Psoas muscle (tissue), 8 donors: ENCODE measurements at places on chromosomes 12 and 14. TPM values are rescaled to one million over a fixed set of nuclear protein-coding genes. Genes with fewer than 3 reads are reported as not detected.
A peak's percentile ranks its signal among the peaks of the same experiment; 100 is the strongest.

DNA sequence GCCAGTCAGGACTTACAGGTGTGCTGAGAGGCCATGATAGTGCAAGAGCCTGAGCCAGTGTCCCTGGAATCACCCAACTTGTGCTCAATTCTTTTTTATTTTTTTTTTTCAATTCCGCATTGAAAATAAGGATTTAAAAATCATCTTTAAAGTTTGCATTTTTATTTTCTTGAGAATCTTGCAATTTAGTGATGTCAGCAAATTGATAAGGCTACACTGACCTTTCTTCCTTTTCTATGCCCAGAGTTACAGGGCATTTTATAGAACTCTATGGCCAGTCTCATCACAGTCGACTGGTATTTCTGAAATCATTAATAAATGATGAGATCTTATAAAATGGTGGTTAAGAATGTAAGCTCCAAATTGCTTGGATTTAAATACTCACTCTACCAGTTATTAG is 63.3 kb upstream of the PRKD1 start:
- no peaks in the 10 kb centered on the region for H3K4me1 ChIP-seq
- no peak overlapping the region for H3K4me3 ChIP-seq
- H3K36me3 ChIP-seq, result no peaks in the 10 kb centered on the region
- DNase-seq, result no peak
- H3K27me3 ChIP-seq, result no peaks in the 10 kb centered on the region
- H3K27ac ChIP-seq, result no peak overlapping the region

DNA sequence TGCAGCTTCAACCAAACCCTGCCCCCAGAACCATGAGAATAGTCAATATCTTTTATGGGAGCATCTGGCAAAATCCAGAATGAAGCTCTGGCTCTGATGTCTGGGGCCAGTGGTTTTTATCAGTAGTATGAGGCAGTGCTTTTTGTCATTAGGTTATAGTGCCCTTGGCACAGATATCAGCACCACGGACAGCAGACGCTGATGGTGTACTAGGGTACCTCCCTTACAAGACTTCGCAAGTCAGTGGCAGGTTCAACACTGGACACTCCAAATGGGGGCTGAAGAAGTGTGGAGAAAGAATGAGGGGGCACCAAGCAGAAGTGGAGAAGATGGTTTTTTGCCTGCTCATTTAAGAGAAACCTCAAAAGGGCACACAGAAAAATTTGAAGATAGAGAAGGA is 68.2 kb upstream of the E2F7 start:
- no peak overlapping the region for H3K4me3 ChIP-seq
- no peaks in the 10 kb centered on the region for H3K4me1 ChIP-seq
- H3K27me3 ChIP-seq, result no peaks in the 10 kb centered on the region
- no peaks in the 10 kb centered on the region for H3K36me3 ChIP-seq

GRCh38 chr12:3698218-3698974 is 54.5 kb downstream of the CRACR2A start:
- H3K4me3 ChIP-seq, result no peak overlapping the region
- peak overlapping the region; percentile 91 for H3K27ac ChIP-seq
- no peak for DNase-seq

DNA sequence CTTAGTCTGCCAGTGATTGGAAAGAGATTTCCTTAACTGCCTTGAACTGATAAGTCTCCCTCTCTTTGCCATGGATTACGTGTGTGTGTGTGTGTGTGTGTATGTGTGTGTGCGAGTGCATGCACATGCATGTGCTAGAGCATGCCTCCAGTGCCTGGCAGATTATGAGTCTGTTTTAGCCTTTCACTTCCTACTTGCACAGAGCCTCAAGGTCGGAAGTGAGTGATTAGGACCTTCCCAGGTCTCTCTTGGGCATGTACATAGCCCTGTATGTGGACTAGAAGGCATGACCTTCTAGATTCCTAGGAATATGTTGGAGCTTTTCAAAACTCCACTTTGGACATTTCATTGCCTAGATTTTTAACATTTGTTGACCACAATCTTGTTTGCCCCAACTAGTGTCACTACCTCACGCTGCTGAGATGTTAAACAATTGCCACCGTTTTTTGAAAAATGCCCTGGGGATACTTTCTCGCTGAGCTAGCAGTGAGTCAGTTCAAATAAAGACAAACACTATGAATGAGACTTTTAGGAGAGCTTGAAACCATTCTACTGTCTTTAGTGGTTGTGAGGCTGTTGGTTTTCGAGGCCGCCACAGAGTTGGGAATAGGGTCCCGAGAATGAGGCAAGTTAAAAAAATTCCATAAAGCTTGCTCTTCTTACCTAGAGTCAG is 28.2 kb downstream of the KIAA0586 start:
- no peak for DNase-seq
- H3K4me3 ChIP-seq, result no peak overlapping the region
- H3K4me1 ChIP-seq, result no peaks in the 10 kb centered on the region
- peaks cover 92% of the 10 kb centered on the region for H3K36me3 ChIP-seq
- no peak overlapping the region for H3K27ac ChIP-seq
- H3K27me3 ChIP-seq, result no peaks in the 10 kb centered on the region

DNA sequence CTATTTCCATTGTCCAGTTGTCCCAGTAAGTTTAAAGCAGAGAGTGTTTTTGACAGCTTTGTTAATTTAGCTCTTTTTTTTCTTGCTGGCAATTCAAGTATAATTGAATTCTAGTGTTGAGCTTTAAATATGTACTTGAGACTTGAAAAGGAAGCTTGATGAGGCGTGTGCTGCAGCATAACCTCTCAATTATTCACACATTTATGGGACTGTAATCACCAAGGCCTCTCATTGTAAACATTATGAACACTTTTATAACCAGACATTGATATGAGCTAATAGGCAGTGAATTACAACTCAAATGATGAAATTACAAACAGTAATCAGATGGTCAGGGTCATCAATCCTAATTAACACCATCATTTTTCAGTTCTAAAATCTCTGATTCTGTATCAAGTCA is 378.0 kb upstream of the DDHD1 start:
- H3K4me1 ChIP-seq, result no peaks in the 10 kb centered on the region
- no peaks in the 10 kb centered on the region for H3K36me3 ChIP-seq
- H3K4me3 ChIP-seq, result no peak overlapping the region

DNA sequence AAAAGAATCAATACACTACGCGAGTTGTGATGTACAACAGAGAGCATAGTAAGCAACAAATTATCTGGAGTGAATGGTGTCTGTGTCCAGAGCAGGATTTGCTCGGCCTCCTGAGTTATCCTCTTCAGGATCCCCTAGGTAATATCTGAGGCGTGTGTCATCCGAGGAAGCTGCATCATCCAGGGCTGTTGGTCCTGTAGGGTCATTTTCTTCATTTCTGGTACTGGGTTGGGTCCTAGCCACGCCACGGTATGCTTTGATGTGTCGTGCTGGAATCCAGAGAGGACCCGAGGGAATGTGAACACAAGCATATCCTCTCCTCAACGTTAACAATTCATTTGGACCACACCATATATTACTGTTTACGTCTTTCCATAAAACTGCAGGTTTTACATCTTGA is 19.0 kb upstream of the CLEC4E start:
- H3K36me3 ChIP-seq, result no peaks in the 10 kb centered on the region
- no peaks in the 10 kb centered on the region for H3K27me3 ChIP-seq
- H3K4me1 ChIP-seq, result no peaks in the 10 kb centered on the region
- no peak overlapping the region for H3K4me3 ChIP-seq
- DNase-seq, result no peak

GRCh38 chr14:55589171-55589570 is 9.2 kb downstream of the KTN1 start:
- peak overlapping the region; percentile 99 for H3K27ac ChIP-seq
- no peak for DNase-seq
- H3K4me1 ChIP-seq, result peaks cover 97% of the 10 kb centered on the region

- no peak overlapping the region for H3K4me3 ChIP-seq
- no peak for DNase-seq
- H3K27ac ChIP-seq, result peak overlapping the region; percentile 83
- no peaks in the 10 kb centered on the region for H3K36me3 ChIP-seq
- H3K4me1 ChIP-seq, result peaks cover 28% of the 10 kb centered on the region
These were observed 132.8 kb upstream of the HIF1A start for GRCh38 chr14:61562321-61563161.

DNA sequence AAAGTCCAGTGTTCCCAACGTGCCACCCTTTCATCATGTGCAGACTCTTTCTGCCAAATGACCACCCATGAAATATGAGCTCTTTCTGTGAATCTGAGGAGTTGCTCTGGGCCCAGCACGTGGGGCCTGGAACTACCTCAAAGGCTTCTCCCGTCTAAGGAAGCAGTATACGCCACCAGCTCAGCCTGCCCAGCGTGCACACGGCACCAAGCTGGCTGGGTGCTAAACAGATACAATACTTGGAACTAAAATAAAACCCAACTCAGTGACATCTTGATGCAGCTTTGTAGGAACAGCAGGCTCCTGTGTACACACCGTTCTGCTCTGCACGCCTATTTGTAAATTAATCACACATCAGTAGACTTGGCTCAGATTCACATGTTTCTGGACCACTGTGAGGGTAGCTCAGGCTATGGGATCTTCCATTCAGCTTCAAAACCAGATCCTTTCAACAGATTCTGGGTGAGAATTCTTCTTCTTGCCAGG is 74.8 kb downstream of the ARL6IP4 start:
- no peaks in the 10 kb centered on the region for H3K27me3 ChIP-seq
- H3K36me3 ChIP-seq, result no peaks in the 10 kb centered on the region
- no peak overlapping the region for H3K27ac ChIP-seq

GRCh38 chr12:22860926-22861325 is 236.0 kb downstream of the ETNK1 start:
- no peaks in the 10 kb centered on the region for H3K4me1 ChIP-seq
- H3K27ac ChIP-seq, result no peak overlapping the region
- no peak for DNase-seq
- no peaks in the 10 kb centered on the region for H3K36me3 ChIP-seq

DNA sequence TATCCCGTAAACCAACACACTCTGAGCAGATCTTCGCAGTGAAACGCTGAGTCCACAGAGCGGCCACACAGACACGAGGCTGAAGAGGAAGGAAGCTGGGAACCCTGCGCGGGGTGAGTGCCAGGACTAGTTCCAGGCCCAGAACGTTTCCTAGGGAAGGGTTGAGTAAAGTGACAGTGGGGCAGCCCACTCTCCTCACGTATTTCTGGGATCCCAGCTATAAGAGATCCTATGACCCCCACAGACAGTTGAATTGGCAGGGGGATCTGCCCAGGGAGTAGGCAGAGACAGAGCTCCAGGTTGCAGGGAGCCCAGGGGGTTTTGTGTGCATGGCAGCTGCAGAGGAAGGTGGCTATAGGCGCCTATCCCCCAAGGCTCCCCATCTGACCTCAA is 51.1 kb downstream of the GTF2A1 start:
- no peaks in the 10 kb centered on the region for H3K36me3 ChIP-seq
- H3K27ac ChIP-seq, result peak overlapping the region; percentile 89
- H3K4me3 ChIP-seq, result peak overlapping the region; percentile 89
- peak; percentile 61 for DNase-seq
- no peaks in the 10 kb centered on the region for H3K27me3 ChIP-seq

GRCh38 chr12:106692896-106693820 is 81.3 kb upstream of the RIC8B start:
- no peaks in the 10 kb centered on the region for H3K36me3 ChIP-seq
- H3K4me1 ChIP-seq, result no peaks in the 10 kb centered on the region
- H3K27me3 ChIP-seq, result no peaks in the 10 kb centered on the region
- no peak for DNase-seq
- H3K4me3 ChIP-seq, result no peak overlapping the region

DNA sequence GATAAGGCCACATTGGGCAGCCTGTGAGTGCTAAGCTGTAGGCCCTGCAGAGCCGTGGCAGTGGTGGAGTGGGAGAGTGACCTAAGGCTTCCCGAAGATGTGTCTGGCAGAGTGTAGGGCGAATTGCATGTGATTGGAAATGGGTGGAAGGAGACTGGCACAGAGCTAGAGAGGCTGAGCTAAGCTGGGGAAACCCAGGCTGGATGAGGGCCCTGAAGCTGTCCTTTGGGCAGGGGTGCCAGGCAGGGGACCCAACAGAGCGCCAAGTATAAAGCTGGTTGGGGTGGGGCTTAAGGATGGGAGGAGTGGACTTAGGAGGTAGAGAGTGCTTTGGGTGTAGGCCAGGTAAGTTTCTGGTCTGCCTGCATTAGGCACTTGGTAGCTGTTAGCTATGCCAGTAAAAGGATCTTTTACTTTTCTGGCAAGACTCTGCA is 47.9 kb downstream of the WDR20 start:
- no peaks in the 10 kb centered on the region for H3K27me3 ChIP-seq
- no peak overlapping the region for H3K4me3 ChIP-seq
- peak overlapping the region; percentile 58 for H3K27ac ChIP-seq
- H3K36me3 ChIP-seq, result no peaks in the 10 kb centered on the region
- peaks cover 65% of the 10 kb centered on the region for H3K4me1 ChIP-seq
- DNase-seq, result no peak

DNA sequence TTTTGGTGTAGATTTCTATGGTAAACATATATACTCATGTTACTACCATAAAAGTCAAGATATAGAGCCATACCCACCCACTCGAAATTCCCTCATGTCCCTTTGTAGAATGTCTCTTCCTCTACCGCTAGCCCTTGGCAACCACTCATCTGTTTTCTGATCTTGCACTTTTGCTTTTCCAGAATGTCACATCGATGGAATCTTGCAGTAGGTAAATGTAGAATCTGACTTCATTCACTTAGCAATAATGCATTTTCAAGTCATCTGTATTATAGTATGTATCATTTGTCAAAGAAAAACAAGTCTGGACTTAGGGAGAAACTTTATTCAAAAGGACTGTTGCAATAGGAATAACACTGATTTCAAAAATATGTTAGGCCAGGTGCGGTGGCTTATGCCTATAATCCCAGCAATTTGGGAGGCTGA is 19.3 kb upstream of the CLEC2D start:
- H3K27me3 ChIP-seq, result no peaks in the 10 kb centered on the region
- H3K27ac ChIP-seq, result peak overlapping the region; percentile 79
- peaks cover 9% of the 10 kb centered on the region for H3K4me1 ChIP-seq

- H3K4me1 ChIP-seq, result no peaks in the 10 kb centered on the region
- H3K27ac ChIP-seq, result no peak overlapping the region
- H3K4me3 ChIP-seq, result no peak overlapping the region
- peaks cover 2% of the 10 kb centered on the region for H3K36me3 ChIP-seq
These were observed 36.6 kb downstream of the SFSWAP start for GRCh38 chr12:131747276-131748177.

GRCh38 chr14:68607867-68608573 is 184.8 kb downstream of the ZFP36L1 start:
- no peaks in the 10 kb centered on the region for H3K36me3 ChIP-seq
- no peak overlapping the region for H3K4me3 ChIP-seq
- DNase-seq, result no peak
- peak overlapping the region; percentile 66 for H3K27ac ChIP-seq
- peaks cover 4% of the 10 kb centered on the region for H3K4me1 ChIP-seq

GRCh38 chr12:26269562-26270284 is 74.3 kb downstream of the SSPN start:
- DNase-seq, result no peak

DNA sequence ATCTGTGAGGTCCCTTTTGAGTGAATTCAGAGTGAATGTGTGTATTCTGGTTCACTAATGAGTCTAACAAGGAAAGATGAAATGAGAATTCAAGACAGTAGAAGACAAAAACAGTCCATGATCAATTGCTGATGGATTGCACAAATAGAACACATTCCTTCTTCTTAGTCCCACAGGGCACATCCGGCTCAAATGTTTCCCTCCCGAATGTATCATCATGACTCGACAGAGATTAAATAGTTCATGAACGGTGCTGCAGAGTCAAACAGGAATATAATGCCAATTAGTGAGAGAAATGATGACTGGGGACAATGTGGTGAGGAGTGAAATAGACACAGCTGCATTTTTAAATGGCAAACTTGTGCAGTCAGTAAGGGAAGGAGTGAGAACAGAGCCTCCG is 11.5 kb upstream of the SFSWAP start:
- H3K4me1 ChIP-seq, result no peaks in the 10 kb centered on the region
- DNase-seq, result no peak
- no peaks in the 10 kb centered on the region for H3K36me3 ChIP-seq

The LMO3 gene
- total RNA-seq, result 1.8 TPM

The CDKL1 gene
- 4.5 TPM for total RNA-seq

The TMPRSS12 gene
- total RNA-seq, result not detected

The CD163 gene
- total RNA-seq, result 52.4 TPM

The ADCK1 gene
- total RNA-seq, result 6.6 TPM

The BBOF1 gene
- 1.7 TPM for total RNA-seq

The XRCC3 gene
- 2.5 TPM for total RNA-seq

The ABCC9 gene
- total RNA-seq, result 52.7 TPM

The SYNE2 gene
- 150 TPM for total RNA-seq

The SUDS3 gene
- total RNA-seq, result 15.6 TPM
